Amniotic stem cell (primary cell): ENCODE measurements at places on chromosomes 16 and 17.
A peak's percentile ranks its signal among the peaks of the same experiment; 100 is the strongest.

DNA sequence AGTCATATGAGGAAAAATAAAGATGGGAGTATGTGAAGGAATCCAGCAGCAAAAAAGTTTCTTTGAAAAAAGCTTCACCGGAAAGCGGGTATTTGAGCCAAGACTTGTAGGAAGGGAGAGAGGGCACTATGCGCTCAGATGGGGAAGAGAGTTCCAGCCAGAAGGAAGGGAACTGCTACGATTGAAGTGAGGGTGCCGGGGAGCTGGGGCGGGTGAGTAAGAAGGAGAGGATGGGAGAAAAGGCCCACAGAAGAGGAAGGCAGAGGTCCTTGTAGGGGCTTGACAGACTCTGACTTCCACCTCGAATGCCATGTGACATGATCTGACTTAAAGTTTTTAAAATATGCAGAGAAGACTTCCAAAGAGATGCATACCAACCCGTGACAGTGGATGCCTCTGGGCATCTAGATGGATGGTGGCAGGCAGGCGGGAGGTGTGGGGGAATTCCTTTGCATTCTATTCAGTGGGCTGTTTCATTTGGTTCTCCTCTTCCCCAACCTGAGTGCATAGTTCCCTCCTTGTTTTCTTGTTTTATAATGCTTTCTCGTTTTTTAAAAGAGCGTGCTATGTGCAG lies 44.9 kb downstream of the CDRT4 start:
- DNase-seq, result no peak

- DNase-seq, result no peak
These were observed 76.6 kb downstream of the EFCAB13 start for GRCh38 chr17:47400333-47400732.

DNA sequence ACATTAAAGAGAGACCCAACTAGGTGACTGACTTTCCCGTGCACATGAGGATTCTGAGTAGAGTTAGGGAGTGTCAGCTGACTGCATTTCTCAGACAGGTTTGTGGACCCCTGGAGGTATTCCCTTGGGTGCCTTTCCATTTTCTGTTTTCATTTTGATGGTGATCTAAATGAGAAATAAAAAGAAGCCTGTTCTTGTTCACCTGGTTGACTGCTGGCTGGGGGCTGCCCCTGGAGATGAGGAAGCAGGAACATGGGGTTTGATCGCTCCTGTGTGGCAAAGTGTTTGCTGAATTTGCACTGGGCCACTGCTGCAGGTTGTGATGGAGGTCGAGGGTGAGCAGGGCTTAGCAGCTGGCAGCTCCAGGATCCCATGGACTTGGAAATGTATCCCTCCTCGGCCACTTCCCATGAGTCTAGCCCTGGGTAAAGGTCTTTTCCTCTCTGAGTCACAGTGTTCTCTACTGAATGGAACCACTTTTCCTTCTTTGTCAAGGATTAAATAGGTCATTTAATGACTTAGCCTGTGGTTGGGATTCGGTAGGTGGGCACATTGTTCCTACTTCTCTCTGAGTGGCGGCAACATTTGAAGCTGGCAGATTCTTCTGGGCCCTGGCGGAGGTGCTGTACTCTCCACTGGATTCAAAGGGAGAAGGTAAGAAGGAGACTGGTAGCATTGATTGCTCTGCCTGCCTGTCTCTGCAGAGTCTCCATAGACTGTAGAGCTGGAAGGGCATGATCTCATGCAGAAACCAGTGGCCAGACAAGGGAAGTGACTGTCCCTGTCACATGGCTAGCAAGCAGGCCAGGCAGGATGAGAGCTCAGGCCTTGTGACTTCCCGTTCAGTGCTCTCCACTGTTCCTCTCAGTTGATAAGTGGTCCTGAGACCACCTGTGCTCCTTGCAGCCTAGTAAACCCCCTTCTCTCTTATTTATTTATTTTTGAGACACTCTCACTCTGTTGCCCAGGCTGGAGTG lies 17.9 kb downstream of the SNX29 start:
- DNase-seq, result no peak

- DNase-seq, result peak; percentile 63
These were observed 405.7 kb upstream of the SALL1 start for GRCh38 chr16:51556694-51557340.

- no peak for DNase-seq
These were observed 4.7 kb upstream of the PRR29 start for GRCh38 chr17:63993368-63993985.

DNA sequence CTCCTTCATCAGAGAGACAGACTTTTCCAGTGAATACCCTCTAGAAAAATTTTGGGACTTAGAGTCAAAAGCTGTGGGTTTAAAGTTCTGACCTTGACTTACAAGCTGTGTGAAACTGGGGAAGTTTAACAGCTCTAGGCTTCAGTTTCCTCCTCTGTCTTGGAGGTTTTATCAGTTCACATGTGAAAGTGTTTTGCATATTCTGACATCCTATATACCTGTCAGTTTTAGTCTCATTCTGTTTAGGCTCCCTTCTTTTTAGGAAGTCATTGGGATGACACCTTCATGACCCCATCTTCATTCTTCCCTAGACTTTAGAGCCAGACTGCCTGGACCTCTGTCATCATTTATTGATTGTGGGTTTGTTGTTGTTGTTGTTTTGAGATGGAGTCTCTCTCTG lies 44.4 kb downstream of the YPEL2 start:
- DNase-seq, result no peak

- DNase-seq, result no peak
These were observed 61.2 kb upstream of the CCL1 start for GRCh38 chr17:34423978-34424813.

- DNase-seq, result no peak
These were observed 141.6 kb downstream of the HS3ST2 start for GRCh38 chr16:22955461-22956070.

- no peak for DNase-seq
These were observed 16.9 kb upstream of the CYTH1 start for GRCh38 chr17:78798695-78799559.
